Fibroblast of villous mesenchyme (primary cell): ENCODE measurements at places on chromosomes 11 and 22. TPM values are rescaled to one million over a fixed set of nuclear protein-coding genes. Genes with fewer than 3 reads are reported as not detected.

GRCh38 chr11:95655536-95655935 lies 134.0 kb downstream of the FAM76B start:
- no peak for DNase-seq

- no peak for DNase-seq
Observed at GRCh38 chr11:57979532-57980079, 44.1 kb upstream of the OR9Q1 start.

DNA sequence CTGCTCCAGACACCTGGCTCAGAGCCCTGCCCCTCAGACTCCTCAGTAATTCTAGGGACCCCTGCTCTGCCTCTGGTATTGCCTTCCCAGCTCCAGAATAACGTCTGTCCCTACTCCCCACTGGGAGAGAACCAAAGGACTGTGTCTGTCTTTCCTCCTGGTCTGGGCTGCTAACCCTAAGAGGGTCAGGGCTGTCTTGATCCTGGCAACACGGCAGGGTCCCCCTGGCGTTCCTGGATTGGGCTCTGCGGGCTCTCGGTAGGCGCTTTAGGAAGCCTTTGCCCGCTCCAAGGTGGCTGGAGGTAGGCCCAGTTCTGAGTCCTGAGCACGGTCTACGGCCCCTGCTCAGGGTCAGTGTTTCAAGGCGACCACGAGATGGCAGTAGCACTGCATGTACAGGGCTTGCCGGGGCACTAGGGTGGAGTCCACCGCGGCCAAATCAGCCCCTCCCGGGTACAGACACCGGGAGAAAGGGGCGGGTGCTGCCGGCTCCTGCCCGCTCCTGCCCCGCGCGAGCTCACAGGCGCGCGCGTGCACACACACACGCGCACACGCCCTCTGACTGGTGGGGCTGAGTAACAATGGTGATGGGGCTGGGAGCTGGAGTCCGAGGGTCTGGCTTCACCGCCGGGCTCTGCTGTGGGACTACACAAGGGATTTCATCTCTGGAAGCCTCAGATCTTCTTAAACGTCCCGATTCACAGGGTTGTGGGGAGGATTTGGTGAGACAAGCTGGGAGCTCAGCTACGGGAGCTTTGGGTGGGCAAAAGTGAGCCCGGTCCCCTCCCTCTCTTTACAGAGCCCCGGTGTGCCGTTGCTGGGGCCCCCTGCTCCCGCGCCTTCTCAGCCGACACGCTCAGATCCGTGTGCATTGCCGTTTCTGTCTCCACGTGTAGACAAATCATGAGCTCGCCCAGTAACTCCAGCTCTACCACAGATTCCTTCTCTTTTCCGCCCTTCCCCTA lies 30.1 kb upstream of the HMOX1 start:
- peak; percentile 91 for DNase-seq

The SYCE3 gene
- not detected in 2 replicates for total RNA-seq

GRCh38 chr22:22816766-22817410 lies 70.7 kb upstream of the IGLL5 start:
- DNase-seq: no peak

GRCh38 chr11:14240221-14240620 lies 118.8 kb downstream of the RRAS2 start:
- DNase-seq: no peak

GRCh38 chr11:31856248-31856647 lies 45.1 kb upstream of the PAX6 start:
- no peak for DNase-seq

The TBX10 gene
- not detected in 2 replicates for total RNA-seq

GRCh38 chr11:76629116-76629852 lies 41.3 kb downstream of the LRRC32 start:
- peak; percentile 96 for DNase-seq

DNA sequence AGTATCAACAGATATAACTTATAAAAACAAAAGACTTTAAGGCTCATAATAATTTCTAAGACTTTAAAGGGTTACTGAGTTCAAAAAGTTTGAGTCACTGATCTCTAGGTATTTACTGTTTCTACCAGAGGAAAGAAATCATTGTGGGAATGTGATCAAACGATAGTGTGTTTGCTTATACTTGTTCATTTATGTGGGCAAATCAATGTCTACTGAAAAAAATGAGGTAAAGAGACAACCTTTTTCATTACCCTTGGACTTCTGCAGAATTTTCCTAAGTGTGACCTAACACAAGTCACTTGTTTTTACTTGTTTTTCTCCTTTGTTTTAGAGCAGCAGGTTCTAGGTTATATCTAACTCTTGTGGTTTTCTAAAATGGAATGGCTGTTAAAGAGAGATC lies 65.4 kb downstream of the PRR5L start:
- DNase-seq: peak; percentile 54

The GLB1L2 gene
- under 0.01 TPM in 1 of 2 replicates, not detected in the other for total RNA-seq

- peak; percentile 82 for DNase-seq
Observed at GRCh38 chr11:71286701-71287643, 34.6 kb upstream of the SHANK2 start.

DNA sequence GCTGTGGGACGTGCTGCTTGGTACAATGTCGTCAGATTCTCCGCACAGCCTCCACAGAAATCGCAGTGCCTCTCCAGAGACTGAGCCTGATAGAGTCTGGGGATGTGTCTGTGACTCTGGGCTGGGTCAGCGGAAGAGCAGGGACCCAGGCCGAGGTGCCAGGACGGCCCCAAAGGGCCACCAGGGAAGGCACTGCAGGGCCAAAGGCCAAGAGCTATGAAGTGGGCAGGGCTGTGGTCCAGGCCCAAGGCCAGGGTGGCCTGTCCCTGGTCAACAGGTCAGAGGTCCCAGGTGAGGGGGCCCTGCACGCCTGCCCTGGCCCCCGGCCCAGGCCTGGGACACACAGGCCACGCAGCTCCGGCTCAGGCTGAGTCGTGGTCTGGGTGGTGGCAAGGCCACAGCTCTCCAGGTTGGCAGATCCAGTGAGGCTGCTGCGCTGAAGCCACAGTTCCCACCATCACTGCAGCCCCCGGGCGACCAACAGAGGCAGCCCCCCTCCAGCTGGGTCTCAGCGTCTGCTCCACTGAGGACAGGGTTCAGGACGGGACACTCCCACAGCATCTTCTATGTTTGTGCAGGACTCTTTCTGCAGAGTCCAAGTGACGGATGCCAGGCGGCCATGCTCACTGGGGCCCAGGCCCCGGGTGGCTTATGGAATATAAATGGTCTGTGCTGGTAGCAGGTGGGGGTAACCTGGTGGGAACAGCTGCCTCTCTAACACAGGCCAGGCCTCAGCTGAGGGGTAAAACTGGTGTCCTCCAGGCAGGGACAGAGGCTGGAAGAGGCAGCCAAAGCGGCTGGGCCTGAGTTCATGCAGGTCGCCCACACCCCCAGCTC lies 4.8 kb upstream of the PIM3 start:
- no peak for DNase-seq

The KCNE3 gene
- total RNA-seq: under 0.01 and 0.64 TPM in 2 replicates

GRCh38 chr11:12696911-12697581 lies 22.8 kb downstream of the TEAD1 start:
- no peak for DNase-seq

GRCh38 chr11:95108671-95109551 lies 19.3 kb downstream of the ENDOD1 start:
- DNase-seq: peak; percentile 83

The HSPB2 gene
- total RNA-seq: 0.43 and 0.64 TPM in 2 replicates

GRCh38 chr22:40605761-40606160 lies 30.8 kb downstream of the MRTFA start:
- DNase-seq: peak; percentile 39

DNA sequence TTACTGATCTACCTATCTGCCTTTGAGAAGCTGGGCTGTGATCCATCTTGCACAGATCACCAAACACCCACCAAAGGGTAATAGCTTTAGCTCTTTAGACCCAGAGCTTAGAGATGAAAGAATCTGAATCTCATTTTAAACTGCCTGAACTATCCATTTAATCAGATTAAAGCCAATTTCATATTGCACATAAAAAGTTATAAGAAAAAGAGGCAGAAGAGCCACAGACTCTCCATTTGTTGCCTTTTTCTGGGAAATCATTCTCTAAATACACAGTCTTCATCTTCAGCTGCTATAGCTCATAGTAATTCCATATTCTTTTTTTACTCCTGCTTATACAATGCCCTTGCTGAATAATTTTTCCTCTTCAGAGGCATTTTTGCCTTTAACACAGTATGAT lies 271.2 kb downstream of the DLG2 start:
- DNase-seq: no peak

- no peak for DNase-seq
Observed at GRCh38 chr11:9049959-9050358, 41.4 kb downstream of the SCUBE2 start.

The EIF3D gene
- total RNA-seq: 224 and 265 TPM in 2 replicates

- no peak for DNase-seq
Observed at GRCh38 chr22:23609983-23610781, 21.9 kb downstream of the DRICH1 start.

GRCh38 chr22:48838376-48838775 lies 989.3 kb downstream of the BRD1 start:
- DNase-seq: no peak

The RIC3 gene
- under 0.01 TPM in 1 of 2 replicates, not detected in the other for total RNA-seq

DNA sequence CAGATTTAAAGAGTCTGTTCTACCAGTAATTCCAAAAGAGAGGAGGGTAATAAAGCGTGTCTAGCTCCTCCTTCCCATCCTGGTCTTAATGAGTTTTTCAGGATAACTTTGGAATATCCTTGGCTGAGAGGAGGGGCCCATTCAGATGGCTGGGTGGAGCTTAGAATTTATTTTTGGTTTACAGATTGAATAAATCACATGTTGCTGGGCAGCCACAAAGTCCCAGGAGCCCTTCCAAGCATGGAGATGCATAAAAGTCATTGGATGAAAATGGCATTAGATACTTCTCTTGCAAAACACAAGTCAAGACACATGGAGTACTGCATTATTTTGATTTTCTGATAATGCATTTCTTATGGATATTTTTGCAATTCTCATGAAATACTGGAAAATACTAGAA lies 139.0 kb downstream of the TRPC6 start:
- DNase-seq: no peak

The C11orf98 gene
- total RNA-seq: 23.7 and 27.7 TPM in 2 replicates

The C22orf42 gene
- not detected in 2 replicates for total RNA-seq

The ROBO3 gene
- 6.5 and 18.7 TPM in 2 replicates for total RNA-seq

GRCh38 chr11:47987781-47988180 lies 7.4 kb downstream of the PTPRJ start:
- DNase-seq: no peak

The CRACR2B gene
- 0.43 and 0.97 TPM in 2 replicates for total RNA-seq

The HBG2 gene
- not detected in 2 replicates for total RNA-seq

- DNase-seq: no peak
Observed at GRCh38 chr22:42231929-42232328, 38.5 kb downstream of the TCF20 start.
